Muscle of arm (tissue), 14 donors: ENCODE measurements at places on chromosomes 6 and 20. TPM values are rescaled to one million over a fixed set of nuclear protein-coding genes. Genes with fewer than 3 reads are reported as not detected.

The JPH2 gene
- polyA plus RNA-seq = 116 TPM

The ACSS1 gene
- 23.9 TPM for polyA plus RNA-seq

The PSORS1C2 gene
- 0.16 TPM for polyA plus RNA-seq

The CNR1 gene
- 0.84 TPM for polyA plus RNA-seq

The TGM3 gene
- polyA plus RNA-seq = 0.16 TPM

DNA sequence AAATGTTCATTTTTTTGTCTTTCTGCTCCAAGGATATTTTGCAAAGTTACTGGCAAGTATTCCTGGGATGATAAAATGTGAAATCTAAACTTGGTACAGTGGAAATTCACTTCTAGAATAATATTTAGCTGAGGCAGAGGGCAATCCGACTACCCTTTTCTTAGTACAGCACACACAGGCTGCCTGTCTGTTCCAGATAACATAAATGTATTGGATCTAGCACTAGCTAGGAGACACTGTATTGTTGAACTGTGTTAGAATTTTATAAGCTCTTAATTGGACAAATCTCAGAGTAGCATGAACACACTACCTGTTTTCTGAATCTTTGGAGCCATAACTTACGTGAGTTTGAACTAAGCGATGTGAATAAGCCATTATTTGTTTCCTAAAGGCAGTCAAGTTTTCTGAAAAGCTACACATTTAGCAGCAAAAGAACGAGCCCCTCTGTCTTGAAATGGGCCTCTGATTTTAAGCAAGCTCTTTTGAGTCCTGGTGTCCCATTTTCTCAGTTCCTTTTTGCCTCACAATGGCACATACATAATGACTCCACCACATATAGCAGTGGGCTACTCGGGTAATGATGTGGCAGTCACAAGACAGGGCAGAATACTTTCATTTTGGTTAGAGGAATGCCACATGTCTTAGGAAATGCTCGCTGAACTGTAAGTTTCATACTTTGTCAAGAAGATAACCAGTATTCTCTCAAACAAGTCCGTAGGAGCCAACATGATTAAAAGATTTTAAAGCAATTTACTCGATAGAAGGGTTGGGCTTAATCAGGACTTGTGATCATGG is 116.5 kb upstream of the ESR1 start:
- no peak for DNase-seq

GRCh38 chr20:44362466-44362940 is 7.0 kb downstream of the HNF4A start:
- DNase-seq = no peak

DNA sequence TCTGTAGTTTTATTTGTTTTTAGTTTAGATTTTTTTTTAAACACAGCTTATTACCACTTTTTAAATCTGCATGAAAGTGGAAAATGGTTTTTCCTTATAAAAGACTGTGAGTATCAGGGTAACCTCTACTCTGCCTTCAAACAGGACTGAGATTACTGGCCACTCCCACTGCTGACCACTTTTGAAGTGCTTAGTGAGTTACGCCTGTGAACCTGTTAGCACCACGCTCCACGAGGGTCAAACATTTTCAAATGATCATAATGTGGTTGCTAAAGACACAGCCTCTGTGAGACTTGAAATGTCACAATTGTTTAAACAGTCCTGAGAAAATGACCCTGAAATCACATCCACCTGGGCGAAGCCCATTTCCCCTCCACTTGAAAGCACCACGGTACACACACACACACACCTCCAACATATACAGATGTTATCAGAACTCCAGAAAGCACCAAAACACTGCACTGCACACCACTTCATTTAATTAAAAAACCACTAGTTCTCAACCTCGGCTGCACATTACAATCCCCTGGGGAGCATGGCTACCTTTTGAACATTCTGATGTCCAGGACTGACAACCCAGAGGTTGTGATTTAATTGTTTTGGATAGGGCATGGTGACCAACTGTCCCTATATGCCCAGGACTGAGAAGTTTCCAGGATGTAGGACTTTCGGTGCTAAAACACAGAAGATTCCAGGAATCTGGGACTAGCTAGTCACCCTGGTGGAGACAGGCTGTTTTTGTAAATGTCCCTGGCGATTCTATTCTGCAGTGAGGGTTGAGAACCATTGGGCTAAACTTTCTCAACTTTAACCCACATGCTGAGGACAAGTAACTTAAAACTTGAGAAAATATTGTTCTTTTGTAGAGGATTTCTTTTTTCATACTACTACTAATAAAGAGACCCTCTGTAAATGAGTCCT is 176.4 kb upstream of the MYLIP start:
- no peak for DNase-seq

DNA sequence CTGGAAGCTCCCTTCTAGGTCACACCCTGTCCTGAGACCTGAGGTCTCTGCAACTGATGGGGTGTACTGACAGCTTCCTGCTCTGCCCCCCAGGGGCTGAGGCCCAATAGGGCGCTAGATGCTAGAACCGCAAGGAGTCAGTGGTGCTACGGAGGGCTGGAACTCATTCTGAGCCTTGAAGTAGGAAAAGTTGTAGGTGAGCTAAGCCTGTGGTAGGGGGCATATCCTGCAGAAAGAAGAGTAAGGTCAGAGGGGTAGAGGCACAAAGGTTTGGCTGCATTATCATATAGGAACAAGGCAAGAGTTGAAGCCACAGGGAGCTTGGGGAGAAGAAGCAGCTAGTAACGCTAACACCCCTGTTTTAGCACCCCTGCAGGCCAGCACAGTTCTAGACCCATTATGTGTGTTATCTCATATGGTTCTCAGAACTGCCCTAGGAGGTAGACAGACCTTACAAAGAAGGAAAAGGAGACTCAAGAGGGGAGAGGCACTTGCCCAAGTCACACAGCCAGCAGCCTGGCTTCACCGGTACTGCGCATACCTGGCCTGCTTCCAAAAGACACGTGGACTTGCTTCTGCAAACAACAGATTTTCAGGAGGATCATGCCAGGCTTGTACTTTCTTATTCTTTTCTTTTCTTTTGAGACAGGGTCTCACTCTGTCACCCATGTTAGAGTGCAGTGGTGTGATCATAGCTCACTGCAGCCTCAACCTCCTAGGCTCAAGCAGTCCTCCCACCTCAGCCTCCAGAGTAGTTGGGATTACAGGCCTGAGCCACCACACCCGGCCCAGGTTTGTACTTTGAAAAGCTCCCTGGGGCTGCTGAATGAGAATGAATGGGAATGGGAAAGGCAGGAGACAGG is 156.1 kb downstream of the MRPL14 start:
- no peak for DNase-seq

GRCh38 chr6:73250016-73250415 is 13.0 kb downstream of the KHDC1 start:
- no peak for DNase-seq

GRCh38 chr20:56358070-56358469 is 704 bp upstream of the FAM210B start:
- no peak for DNase-seq

DNA sequence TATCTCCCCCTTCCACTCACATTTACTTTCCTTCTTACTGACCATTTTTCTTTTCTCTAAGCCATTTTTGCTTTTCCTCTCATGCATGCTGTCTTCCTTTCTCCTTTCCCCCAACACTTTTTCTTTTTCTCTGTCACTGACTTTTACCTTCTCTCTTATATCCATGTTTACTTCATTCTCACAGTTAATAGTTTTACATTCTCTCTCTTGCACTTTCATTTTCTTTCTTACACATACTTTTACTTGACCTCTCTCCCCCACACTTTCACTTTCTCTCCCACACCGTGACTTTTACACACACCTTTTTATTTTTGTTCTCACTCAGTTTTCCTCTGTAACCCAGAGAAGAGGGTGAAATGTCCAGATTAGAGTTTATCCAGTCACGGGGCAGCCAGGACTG is 636.3 kb downstream of the PTPRT start:
- no peak for DNase-seq

DNA sequence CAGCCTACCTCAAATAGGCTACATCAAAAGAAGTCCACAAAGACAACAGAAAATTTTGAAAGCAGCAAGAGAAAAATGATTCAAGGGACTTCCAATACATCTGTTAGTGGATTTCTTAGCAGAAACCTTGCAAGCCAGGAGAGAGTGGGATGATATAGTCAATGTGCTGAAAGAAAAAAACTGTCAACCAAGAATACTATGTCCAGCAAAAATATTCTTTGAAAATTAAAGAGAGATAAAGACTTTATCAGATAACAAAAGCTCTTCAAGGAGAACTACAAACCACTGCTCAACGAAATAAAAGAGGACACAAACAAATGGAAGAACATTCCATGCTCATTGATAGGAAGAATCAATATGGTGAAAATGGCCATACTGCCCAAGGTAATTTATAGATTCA is 34.0 kb downstream of the MCHR2 start:
- no peak for DNase-seq

- no peak for DNase-seq
These were observed 57.9 kb downstream of the OTOR start for GRCh38 chr20:16806061-16806460.
